ENCODE measurements at places on chromosomes 16 and 17. TPM values are rescaled to one million over a fixed set of nuclear protein-coding genes. Genes with fewer than 3 reads are reported as not detected.

DNA sequence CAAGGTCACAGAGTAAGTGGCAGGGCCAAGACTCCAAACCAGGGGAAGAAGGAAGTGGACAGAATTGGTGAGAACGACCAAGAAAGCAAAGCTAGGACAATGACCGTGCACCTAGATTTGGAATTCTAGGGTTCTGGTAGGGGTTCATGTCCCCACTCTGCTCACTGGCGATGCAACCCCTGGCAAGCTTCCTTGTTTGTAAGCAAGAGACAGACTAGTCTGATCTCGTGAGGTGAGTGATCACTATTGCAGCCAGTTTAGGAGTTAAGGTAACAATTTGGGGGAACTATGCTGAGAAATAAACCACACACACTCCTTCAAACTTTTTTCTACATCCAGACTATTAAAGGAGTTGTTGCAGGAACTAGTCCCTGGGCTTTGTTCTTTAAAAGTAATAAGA is 48.1 kb downstream of the XPO6 start:
- DNase-seq = no peak

GRCh38 chr16:24971718-24972117 is 43.5 kb downstream of the ARHGAP17 start:
- no peak for DNase-seq

- DNase-seq = no peak
These were observed 34.5 kb downstream of the USP7 start for GRCh38 chr16:8929086-8929748.

GRCh38 chr17:8976638-8977037 is 11.1 kb upstream of the PIK3R5 start:
- DNase-seq = no peak

TCAP gene
- 0.07 TPM for total RNA-seq

Data from pulmonary artery endothelial cell (primary cell).